ENCODE measurements at places on chromosomes 11 and 22. TPM values are rescaled to one million over a fixed set of nuclear protein-coding genes. Genes with fewer than 3 reads are reported as not detected.

Gene MSANTD4
- total RNA-seq = 18.9 TPM

Gene LRRC32
- 0.32 TPM for total RNA-seq

Gene OR52H1
- not detected for total RNA-seq

DNA sequence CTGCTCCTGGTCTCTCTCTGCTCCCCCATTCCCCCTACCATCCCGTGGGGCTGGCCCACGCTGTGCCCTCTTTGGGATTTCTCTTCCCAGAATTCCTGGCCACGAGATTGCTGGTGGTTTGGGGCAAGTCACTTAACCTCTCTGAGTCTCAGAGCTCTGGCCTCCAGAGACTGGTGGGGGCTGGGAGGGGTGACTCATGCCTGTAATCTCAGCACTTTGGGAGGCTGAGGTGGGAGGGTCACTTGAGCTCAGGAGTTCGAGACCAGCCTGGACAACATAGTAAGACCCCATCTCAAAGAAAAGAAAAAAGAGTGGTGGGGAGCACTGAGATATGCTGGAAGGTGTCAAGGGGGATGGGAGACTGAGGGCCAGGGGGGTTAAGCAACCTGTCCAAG is 18.3 kb downstream of the OTUB1 start:
- H3K4me3 ChIP-seq = no peak overlapping the region
- no peak overlapping the region for H3K27ac ChIP-seq
- no peak for DNase-seq
- peaks cover 40% of the 10 kb centered on the region for H3K27me3 ChIP-seq
- H3K36me3 ChIP-seq = no peaks in the 10 kb centered on the region
- H3K4me1 ChIP-seq = peaks cover 8% of the 10 kb centered on the region

DNA sequence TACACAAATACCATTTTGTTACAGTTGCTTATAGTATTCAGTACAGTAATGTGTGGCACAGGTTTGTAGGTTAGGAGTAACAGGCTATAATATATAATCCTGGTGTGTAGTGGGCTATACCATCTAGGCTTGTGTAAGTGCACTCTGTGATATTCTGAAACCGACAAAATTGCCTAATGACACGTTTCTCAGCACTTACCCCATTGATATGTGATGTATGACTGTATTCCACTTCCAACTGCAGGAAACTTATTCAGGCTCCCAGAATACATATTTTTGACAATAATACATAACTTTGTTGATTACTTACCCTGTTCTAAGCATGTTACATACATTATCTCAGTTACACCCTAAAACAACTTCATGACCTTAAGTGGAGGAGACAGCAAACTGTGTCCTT is 5.1 kb upstream of the PICALM start:
- no peak overlapping the region for H3K4me3 ChIP-seq
- no peak overlapping the region for H3K27ac ChIP-seq
- no peak for DNase-seq

DNA sequence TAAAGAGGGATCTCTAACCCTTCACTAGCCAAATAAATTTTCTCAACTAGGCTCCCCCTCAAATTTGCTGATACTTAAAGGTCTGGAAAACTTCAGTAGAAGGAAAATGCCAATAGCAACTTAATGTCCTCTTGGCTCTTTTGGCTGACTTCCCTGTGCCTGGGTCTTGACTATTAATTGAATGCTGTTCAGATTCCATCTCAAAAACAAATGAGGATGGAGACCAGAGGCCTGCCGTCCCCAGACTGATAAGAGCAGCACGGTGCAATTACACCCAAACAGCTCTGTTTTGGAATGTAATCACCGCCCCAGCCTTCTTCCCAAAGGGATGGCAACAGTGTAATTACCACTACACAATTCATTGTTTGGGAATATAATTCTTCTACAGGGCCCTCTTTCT is 89.3 kb upstream of the CHRM4 start:
- no peaks in the 10 kb centered on the region for H3K27me3 ChIP-seq
- H3K27ac ChIP-seq = no peak overlapping the region
- no peak overlapping the region for H3K4me3 ChIP-seq
- H3K36me3 ChIP-seq = no peaks in the 10 kb centered on the region

DNA sequence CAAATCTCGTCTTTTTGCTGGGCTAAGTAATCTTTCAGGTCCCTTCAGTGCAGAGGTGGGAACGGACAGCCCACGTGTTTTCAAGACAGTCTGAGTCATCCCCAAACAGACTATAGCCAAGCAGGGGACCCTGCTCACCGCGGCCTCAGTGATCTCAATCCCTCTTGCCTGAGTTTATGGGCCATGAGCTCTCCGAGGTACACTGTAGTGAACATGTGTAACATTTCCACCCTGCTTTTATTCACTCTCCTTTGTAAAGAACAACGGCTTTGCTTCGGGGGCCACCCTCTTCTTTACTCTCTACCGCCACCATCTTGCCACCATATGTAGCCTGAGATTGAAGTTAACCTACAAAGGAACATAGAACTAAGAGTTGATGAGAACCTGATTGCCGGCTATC is 11.5 kb upstream of the KCTD14 start:
- peaks cover 6% of the 10 kb centered on the region for H3K4me1 ChIP-seq
- no peaks in the 10 kb centered on the region for H3K36me3 ChIP-seq
- DNase-seq = no peak
- no peak overlapping the region for H3K27ac ChIP-seq
- H3K27me3 ChIP-seq = peaks cover 4% of the 10 kb centered on the region

GRCh38 chr11:114162719-114163123 is 103.2 kb downstream of the ZBTB16 start:
- no peaks in the 10 kb centered on the region for H3K27me3 ChIP-seq
- H3K4me3 ChIP-seq = no peak overlapping the region
- H3K36me3 ChIP-seq = peaks cover 3% of the 10 kb centered on the region

GRCh38 chr11:76638270-76639197 is 32.0 kb downstream of the LRRC32 start:
- peaks cover 53% of the 10 kb centered on the region for H3K27me3 ChIP-seq
- H3K27ac ChIP-seq = no peak overlapping the region
- DNase-seq = no peak

- no peak overlapping the region for H3K27ac ChIP-seq
- no peaks in the 10 kb centered on the region for H3K36me3 ChIP-seq
- DNase-seq = no peak
- peaks cover 45% of the 10 kb centered on the region for H3K27me3 ChIP-seq
- peaks cover 13% of the 10 kb centered on the region for H3K4me1 ChIP-seq
These were observed 6.0 kb upstream of the CLCF1 start for GRCh38 chr11:67379061-67380058.

- H3K27me3 ChIP-seq = peaks cover 6% of the 10 kb centered on the region
- H3K36me3 ChIP-seq = no peaks in the 10 kb centered on the region
- no peak overlapping the region for H3K27ac ChIP-seq
- no peaks in the 10 kb centered on the region for H3K4me1 ChIP-seq
These were observed 145.0 kb downstream of the CCDC34 start for GRCh38 chr11:27217948-27218420.

- DNase-seq = no peak
- no peaks in the 10 kb centered on the region for H3K27me3 ChIP-seq
- H3K27ac ChIP-seq = no peak overlapping the region
- no peaks in the 10 kb centered on the region for H3K4me1 ChIP-seq
- H3K36me3 ChIP-seq = no peaks in the 10 kb centered on the region
These were observed 1363.4 kb downstream of the BRD1 start for GRCh38 chr22:48464246-48464645.
